PC-3 (cell line): ENCODE measurements at places on chromosomes 6 and 20. TPM values are rescaled to one million over a fixed set of nuclear protein-coding genes. Genes with fewer than 3 reads are reported as not detected.

ID4 gene
- 1.2 and 1.4 TPM in 2 replicates for total RNA-seq

ISM1 gene
- total RNA-seq, result not detected in 2 replicates

CST5 gene
- not detected in 2 replicates for total RNA-seq

YWHAB gene
- total RNA-seq, result 116 and 118 TPM in 2 replicates

OR2J2 gene
- total RNA-seq, result 0.23 TPM in 1 of 2 replicates, not detected in the other

AFDN gene
- 37.1 and 71.8 TPM in 2 replicates for total RNA-seq

IPCEF1 gene
- 0.12 and 0.29 TPM in 2 replicates for total RNA-seq

SLC22A2 gene
- total RNA-seq, result not detected in 2 replicates

CDC5L gene
- 19.7 and 23.0 TPM in 2 replicates for total RNA-seq

C20orf141 gene
- not detected in 2 replicates for total RNA-seq

SLC52A3 gene
- 4.2 and 5.9 TPM in 2 replicates for total RNA-seq

C6orf163 gene
- 0.62 and 0.69 TPM in 2 replicates for total RNA-seq
